ENCODE measurements at places on chromosomes 3 and 15. TPM values are rescaled to one million over a fixed set of nuclear protein-coding genes. Genes with fewer than 3 reads are reported as not detected.

Gene C3orf85
- not detected for total RNA-seq

Gene TLNRD1
- total RNA-seq, result 25.4 TPM

DNA sequence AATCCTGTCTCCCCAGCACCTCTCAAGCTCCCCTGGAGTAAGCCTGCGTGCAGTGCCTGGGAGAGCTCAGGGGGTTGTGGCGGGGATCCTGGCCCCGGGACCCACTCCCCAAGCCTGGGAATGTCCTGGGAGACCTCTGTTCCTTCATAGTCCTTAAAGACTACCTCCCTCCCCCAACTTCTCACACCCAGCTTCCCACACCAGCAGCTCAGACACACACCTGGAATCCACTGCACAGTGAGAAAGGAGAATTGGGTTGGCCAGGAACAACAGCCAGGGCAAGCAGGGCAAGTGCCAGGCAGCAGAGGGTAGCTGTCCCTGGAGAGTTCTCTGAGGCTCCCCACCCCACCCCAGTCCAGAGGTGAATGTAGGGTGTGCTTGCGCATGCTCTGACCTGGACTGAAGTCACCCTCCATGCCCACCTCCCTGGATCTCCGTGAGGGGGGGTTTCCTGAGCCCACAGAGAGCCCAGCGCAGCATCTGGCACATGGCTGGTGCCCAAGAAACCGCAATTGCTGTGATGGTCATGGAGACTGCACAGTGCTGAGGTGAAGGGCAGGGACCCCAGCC, 22.2 kb downstream of the PSTPIP1 start:
- DNase-seq, result no peak

- no peak for DNase-seq
Observed at GRCh38 chr15:81911022-81911971, 134.5 kb downstream of the MEX3B start.

GRCh38 chr15:95663156-95664100, 667.1 kb upstream of the NR2F2 start:
- DNase-seq, result no peak

DNA sequence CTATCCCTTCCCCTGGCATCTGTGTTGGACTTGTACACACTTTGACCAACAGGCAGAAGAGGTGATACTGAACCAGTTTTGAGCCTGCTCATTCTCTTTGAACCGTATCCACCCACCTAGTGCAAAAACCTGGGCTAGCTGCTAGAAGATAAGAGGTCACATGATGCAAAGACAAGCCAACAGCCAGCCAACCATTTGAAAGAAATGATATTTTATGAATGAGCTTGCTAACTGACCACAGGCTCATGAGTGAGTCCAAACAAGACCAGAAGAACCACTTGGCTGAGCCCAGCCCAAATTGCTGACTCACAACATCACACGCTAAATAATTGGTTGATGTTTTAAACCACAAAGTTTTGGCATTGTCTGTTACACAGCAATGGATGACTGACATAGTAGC, 74.0 kb upstream of the CTNNB1 start:
- DNase-seq, result no peak

DNA sequence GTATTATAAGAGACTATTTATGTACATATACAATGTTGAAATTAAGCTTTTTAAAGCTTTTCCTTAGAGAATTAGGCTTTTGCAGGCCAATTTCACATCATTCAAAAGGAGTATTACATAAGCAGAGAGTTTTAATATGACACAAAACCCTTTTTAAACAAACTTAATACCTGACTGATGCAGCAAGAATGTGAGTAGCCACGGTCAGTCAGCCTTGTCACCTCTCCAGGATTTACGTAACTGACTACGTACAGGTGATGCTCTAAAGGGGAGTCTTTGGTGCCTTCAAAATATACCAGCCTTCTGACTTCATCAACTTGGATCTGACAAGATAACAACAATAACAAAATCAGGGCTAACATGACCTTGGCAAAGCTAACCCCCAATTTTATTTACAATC, 44.2 kb upstream of the IGDCC4 start:
- DNase-seq, result no peak

GRCh38 chr15:77528290-77528967, 104.3 kb downstream of the LINGO1 start:
- no peak for DNase-seq
